ENCODE measurements at places on chromosomes 7 and 10.
A peak's percentile ranks its signal among the peaks of the same experiment; 100 is the strongest.

DNA sequence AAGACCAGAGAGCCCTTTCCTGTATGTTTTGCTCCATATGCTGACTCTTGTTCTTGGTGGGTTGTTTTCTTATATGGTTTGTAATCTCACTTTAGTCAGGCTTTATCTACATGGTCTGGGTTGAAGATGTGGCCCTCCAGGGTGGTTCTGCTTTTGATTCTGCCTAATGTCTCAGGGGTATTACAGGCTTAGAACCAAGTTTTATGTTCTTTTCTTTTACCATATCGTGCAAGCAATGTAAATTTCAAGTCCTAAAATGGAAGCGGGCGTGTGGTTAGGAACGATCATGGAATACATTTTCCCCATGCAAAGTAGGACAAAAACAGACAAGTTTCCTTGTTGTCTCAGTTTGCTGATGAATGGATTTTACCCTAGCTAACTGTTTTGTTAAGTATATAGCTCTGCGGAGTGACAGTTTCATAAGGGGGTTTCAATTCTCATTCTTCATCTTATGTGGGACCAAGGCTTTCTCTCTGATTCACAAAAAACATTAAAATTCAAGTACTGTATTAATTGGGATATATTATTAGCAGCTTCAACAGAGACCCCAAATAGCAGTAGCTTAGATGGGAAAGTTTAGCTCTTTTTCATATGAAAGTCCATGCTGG lies 58.7 kb downstream of the MTURN start:
- DNase-seq = no peak

- no peak for DNase-seq
Measured at GRCh38 chr7:35676211-35676610, 18.7 kb downstream of the HERPUD2 start.

DNA sequence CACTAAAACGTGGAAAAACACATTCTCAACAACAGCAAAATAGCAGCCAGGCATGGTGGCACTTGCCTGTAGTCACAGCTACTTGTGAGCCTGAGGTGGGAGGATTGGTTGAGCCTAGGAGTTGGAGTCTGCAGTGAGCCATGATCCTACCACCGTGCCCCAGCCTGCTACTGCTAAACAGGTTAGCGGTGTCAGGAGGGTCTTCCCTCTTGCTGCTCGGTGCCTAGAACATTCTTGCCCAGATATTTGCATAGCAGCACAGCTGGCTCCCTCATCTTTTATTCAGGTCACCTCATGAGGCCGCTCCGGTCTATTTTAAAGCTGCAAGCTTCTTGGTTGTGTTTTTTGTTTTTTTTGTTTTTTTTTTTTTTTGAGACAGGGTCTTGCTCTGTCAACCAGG lies 2.9 kb upstream of the RABGEF1 start:
- DNase-seq = no peak

DNA sequence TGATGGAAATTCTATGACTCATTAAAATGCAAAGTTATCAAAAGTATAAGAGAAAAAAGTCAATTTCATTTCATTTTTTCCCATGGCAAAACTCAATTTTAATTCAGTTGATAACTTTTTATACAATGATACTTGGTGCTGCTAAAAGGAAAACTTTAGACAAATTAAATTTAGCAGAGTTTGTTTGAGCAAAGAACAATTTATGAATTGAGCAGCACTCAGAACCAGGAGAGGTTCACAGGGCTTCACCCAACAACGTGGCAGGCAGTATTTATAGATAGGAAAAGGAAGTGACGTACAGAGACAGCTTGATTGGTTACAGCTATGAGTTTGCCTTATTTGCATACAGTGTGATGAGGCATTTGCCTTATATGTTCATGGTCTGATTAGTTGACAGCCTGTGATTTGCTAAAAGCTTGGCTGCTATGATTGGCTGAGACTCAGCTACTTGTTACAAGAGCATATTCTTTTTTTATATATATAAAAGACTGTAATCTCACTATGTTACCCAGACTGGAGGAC lies 157.2 kb upstream of the CELF2 start:
- no peak for DNase-seq

DNA sequence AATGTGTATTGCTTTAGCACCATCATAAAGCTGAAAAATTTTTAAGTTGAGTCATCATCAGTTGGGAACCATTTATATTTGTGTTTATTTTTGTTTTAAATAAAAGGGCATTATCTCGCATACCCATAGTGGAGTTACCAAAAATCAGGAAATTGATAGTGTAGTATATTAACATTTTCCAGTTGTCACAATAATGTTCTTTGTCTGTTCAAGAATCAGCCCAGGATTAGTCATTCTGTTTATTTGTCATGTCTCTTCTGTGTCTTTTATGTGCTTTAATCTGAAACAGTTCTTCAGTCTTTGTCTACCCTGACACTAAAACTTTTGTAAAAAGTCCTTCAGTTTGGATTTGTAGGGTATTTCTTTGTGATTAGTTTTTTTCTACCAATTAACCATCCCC lies 827.8 kb upstream of the ZWINT start:
- DNase-seq = no peak

DNA sequence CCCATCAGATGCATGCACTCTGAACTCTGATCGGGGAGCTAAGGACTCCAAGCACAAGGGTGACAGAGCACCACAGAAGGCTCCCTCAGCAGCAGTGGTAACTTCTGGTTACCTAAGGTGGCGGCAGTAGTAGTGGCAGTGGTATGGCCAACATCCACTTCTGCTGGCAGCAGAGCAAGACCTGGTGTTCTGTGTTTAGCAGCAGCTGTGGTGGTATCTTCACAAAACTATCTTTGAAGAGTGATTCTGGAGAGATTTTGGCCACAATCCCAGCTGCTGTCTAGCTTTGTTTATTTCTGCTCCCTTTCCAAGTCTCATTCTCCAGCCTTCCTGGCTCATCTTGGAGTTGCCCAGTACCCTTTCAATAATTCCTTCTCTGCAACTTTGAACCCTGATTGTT lies 102.4 kb upstream of the LRGUK start:
- no peak for DNase-seq

- DNase-seq = no peak
Measured at GRCh38 chr7:127786184-127786583, 134.2 kb downstream of the SND1 start.

- no peak for DNase-seq
Measured at GRCh38 chr7:29076631-29077030, 69.7 kb downstream of the CPVL start.

GRCh38 chr10:70139151-70139996 lies 6.7 kb upstream of the AIFM2 start:
- DNase-seq = peak; percentile 50

DNA sequence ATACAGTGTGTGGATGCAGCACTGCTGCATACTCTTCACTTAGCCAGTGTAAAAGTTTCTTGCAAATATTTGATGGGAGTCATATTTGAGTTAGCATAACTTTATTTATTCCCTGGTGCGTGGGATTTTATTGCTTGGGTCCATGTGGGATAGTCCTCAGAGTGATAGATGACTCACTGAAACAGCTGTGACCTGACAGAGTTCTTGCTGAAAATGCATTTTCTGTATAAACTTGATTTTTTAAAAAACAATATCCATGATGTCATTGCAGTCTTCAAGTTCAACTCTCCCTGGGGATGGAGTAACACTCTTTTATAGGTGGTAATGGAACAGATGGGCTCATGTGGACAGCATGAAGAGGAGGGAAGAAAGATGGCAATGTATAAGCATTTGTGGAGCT lies 310.0 kb downstream of the PPP1R3A start:
- no peak for DNase-seq

- no peak for DNase-seq
Measured at GRCh38 chr10:4307910-4308309, 518.1 kb upstream of the AKR1E2 start.

DNA sequence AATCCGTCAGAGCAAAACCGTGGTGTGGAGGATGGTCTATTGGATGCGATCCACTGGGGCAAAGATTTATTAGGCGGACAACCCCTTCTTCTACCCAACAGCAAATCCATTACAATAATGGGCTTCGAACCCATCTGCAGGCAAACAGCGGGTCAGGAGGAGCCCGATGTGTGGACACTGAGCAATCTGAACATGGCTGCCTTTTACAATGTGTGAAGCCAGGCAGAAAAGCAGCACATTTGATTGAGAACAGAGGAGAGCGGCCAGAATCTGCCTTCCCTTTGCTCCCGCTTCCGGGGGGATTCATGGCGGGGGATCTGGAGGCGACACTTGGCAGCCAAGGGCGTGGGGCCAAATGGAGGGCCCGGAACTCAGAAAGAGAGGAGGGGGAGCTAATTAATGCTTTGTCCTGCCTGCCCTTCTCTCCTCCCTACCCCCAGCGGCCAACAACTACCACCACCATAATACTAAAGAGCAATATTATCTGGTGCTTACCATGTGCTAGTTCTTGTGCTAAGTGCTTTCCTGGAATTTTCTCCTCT lies 133.0 kb downstream of the EMX2 start:
- peak; percentile 25 for DNase-seq

DNA sequence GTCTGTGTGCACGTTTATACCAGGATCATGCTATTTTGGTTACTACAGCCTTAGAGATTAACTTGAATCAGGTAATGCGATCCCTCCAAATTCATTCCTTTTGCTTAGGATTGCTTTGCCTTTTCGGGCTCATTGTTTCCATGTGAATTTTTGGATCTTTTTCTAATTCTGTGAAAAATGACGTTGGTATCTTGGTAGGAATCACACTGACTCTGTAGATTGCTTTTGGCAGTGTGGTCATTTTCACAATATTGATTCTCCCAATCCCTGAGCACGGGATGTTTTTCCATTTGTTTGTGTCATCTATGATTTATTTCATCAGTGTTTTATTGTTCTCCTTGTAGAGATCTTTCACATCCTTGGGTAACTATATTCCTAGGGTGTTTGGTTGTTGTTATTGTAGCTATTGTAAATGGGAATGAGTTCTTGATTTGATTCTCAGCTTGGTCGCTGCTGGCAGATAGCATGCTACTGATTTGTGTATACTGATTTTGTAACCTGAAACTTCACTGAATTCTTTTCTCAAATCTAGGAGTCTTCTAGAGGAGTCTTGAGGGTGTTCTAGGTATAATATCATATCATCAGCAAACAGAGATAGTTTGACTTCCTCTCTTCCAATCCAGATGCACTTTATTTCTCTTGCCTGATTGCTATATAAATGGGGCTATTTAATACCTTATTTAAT lies 18.2 kb downstream of the SNX8 start:
- DNase-seq = no peak

- DNase-seq = no peak
Measured at GRCh38 chr7:24902931-24903330, 77.0 kb downstream of the OSBPL3 start.

DNA sequence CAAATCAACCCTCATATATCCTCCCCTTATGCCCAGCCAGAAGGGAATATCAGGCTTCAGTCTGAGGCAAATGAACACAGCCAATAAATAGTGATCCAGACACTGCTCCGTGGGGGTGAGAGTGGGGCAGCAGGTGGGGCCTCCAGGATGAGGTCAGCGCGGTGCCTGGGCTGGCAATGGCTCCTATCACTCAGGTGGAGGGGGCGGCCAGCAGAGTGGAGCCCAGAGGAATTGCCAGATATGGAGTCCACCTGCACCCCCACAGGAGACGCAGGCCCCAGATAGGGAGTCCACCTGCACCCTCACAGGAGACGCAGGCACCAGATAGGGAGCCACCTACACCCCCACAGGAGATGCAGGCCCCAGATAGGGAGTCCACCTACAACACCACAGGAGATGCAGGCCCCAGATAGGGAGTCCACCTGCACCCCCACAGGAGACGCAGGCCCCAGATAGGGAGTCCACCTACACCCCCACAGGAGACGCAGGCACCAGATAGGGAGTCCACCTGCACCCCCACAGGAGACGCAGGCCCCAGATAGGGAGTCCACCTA lies 78.0 kb upstream of the PPP2R2D start:
- peak; percentile 13 for DNase-seq

DNA sequence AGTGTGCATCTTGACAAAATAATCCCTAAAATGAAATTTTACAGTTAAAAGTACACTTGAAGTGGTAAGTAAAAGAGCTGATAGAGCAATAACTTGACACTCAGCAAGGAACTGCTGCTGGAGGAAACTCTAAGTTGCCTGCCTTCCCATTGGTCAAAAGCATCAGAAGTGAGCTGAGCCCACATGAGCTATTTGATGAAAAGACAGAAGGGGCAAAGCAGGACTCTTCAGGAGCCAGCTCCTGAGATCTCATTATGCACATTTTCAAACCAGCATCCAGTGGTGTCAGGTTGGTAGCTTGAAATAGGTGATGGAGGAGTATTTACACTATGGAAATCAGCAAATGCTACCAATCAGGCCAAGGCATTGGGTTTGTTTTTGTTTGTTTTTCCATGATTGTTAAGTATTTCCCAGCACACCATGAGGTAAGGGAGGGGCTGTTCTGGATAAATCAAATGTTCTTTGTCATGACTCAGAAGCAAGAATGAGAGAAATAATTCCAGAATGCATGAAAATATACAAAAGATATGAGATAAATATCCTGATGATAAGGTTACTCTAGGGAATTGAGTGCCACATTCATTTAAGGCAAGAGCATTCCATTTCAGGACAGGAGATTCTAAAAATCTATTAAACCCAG lies 316.6 kb downstream of the SNX13 start:
- no peak for DNase-seq

DNA sequence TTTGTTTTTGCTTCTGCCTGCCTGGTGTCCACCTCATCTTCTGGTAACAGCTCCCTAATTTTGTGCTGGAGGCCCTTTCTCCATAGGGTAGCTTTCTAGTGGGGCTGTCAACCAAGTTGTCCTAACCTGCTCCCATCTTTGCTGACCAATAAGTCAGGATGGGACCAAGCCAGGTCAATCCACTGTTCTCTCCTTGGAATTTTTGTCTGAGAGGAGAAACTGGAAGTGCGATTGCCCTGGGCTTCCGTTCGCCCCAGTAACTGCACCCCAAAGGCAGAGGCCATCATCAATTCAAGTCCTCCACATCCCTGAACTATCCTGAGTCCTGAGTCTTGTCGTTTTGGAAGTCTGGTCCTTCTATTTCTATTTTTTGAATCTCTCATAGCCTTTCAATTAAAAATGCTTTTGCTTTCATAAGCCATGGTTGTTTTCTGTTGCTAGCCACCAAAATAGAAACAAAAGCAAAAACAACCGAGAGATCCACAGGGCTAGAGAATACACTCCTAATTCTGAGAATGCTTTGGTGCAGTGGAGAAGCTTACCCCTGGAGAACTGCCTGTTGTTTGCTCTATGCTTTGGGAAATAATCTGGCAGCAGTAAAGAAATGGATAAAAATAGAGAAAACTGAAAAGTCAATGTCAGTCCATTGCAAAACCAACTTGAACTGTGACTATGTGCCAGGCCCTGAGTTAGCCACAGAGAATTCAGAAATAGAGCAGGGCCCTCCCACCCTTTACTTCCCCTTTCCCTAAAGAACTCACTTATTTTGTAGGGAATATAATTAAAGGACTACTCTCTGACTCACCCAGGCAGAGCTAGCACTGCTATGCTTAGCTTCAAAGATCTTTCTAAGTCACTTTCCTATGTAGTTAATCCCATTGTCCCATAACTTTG lies 368.1 kb downstream of the CXCL12 start:
- DNase-seq = no peak

DNA sequence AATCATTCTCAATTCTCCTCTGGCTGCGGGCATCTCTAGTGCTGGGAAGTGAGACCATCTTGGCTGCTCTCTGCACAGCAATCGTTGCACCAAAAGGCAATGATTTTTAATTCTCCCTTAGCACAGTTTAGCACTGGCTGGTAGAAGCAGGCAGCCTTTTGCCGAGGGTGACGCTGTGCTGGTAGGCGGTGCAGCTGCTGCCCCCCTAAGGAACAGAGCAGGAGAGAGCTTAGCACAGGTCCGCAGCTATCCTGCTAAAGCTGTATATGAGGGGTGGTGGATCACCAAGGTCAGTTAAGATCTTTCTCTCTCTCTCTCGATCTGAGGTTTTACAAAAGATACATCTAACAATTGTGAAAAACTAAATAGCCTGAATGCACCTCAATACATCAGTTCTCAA lies 390.1 kb downstream of the GATA3 start:
- peak; percentile 56 for DNase-seq

- no peak for DNase-seq
Measured at GRCh38 chr10:33234831-33235237, 99.6 kb downstream of the NRP1 start.
